ENCODE measurements at places on chromosomes 2 and 18.

GRCh38 chr2:228590681-228591080 lies 409.2 kb upstream of the SPHKAP start:
- DNase-seq: no peak

DNA sequence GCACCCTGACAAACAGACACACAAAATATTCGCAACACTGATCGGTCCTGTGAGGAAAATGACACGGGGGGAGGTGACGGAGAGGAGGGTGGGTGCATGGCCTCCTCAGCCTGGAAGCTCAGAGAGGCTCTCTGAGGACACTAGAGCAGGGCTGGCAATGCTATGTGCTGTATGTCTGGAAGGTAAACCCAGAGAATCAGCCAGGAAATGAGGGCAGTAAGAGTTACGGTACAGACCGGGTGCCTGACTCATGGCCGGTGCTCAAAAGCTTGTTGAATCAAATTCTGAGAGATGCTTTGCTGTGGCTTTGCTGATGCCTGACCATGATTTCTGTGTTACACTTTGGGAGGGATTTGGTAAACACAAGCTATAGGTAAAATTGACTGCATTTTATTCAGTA lies 81.9 kb downstream of the CCDC93 start:
- no peak for DNase-seq

DNA sequence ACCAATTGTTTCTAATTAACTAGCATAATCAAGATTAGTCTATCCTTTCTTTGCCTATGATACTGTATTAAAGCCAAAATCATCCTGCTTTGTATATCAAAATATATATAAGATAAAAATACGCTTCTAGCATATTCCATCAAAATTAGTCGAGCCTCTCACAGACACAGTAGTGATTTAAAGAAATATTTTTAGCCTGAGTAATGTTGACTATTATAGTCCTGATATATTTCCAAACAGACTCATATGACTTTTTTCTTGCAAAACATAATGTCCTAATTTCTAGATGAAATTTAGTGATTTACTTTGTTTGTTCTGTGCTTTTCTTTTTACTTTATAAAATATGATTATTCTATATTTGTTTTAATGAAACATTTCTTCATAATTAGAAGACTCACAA lies 30.9 kb downstream of the FAP start:
- DNase-seq: no peak

GRCh38 chr18:5894611-5895298 lies 567 bp downstream of the TMEM200C start:
- DNase-seq: no peak
